ENCODE measurements at places on chromosomes 6 and 20. TPM values are rescaled to one million over a fixed set of nuclear protein-coding genes. Genes with fewer than 3 reads are reported as not detected.

- no peaks in the 10 kb centered on the region for H3K27me3 ChIP-seq
- H3K4me1 ChIP-seq: no peaks in the 10 kb centered on the region
- H3K27ac ChIP-seq: no peak overlapping the region
These were observed 81.1 kb downstream of the TTLL2 start for GRCh38 chr6:167405778-167406532.

The CALHM4 gene
- total RNA-seq: 0.72 TPM

- no peak overlapping the region for H3K4me3 ChIP-seq
- no peaks in the 10 kb centered on the region for H3K27me3 ChIP-seq
- no peak overlapping the region for H3K27ac ChIP-seq
- DNase-seq: no peak
These were observed 208.2 kb upstream of the ZNF217 start for GRCh38 chr20:53801609-53802370.

DNA sequence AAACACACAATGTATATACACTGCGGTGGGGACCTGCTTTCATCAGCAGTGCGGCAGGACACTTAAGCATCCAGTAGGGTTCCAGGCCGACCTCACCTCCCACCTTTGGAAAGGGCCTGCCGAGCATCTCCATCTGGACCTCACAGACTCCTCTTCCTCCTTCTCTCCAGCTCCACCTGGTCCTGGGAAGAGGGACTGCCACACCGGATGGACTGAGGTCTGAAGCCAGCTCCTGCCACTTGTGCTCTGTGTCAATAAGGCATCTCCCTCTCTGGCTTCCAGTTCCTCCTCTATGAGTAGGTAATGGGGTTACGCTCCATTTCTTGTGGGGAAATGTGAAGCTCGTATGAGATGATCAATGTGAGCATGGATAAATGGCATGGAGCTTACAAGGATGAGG, 19.1 kb upstream of the NNAT start:
- H3K4me3 ChIP-seq: no peak overlapping the region
- no peaks in the 10 kb centered on the region for H3K4me1 ChIP-seq
- no peak overlapping the region for H3K27ac ChIP-seq
- H3K27me3 ChIP-seq: no peaks in the 10 kb centered on the region

The UST gene
- 0.81 TPM for total RNA-seq

DNA sequence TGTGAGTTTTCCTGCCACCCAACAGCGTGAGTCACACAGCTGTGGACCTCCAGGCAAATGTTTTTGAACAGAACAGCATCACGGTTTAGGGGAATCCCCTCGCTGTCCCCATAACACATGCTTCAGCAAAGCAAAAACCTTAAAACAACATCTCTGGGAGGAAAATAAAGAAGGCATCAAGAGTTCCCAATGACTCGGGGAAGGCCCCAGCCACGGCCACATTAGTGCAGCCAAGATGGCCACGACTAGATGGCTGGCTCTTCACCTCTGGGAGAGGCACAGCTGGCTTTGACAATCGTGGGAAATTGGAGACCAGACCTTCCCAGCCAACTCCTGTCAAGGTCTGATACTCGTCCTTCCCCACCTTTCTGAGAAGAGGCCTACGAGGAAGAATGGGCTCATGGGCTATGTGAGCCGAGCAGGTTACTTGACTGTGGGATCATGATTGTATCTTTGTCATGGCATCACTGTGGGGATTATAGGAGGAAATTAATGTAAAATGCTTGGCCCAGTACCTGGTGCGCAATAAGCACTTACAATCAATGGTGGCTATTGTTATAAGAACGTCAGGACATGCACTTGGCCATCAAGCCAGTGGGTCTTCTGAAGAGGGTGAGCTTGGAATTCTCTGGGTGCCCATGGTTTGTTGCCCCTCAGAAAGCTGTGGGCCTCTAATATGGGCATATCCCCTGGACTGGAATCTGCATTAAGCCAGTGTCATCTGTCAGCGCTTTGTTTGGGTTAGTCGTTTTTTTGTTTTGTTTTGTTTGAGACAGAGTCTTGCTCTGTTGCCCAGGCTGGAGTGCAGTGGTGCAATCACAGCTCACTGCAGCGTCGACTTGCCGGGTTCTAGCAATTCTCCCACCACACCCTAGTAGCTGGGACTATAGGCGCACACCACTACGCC, 43.6 kb downstream of the FGD2 start:
- peak; percentile 39 for DNase-seq
- no peaks in the 10 kb centered on the region for H3K27me3 ChIP-seq
- H3K27ac ChIP-seq: no peak overlapping the region
- H3K4me3 ChIP-seq: no peak overlapping the region
- H3K36me3 ChIP-seq: no peaks in the 10 kb centered on the region

DNA sequence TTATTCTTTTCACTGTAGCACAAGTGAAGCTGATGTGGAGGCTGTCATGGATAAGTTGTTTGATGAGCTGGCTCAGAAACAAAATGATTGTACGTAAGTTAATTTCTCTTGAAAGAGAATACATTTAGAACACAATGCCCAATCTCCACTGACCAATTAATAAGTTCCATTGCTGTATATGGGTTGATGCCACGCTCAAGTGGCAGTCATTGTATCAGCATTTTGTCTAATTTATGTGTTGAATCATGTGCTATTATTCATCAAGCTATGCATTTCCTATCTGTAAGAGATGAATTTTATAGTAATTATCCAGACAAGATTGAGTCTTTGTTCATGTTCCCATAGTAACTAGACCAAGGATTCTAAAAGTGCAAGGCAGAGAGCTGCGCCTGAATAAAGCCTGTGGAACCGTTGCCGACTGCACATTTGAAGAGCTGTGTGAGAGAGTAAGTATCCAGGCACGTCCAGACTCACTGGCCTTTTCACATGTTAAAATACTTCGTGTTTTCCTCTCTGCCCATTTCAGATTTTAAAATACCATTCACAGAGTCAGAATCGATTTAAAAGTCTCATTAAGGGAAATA, 83.8 kb upstream of the FOXO3 start:
- no peak overlapping the region for H3K4me3 ChIP-seq
- H3K27me3 ChIP-seq: no peaks in the 10 kb centered on the region
- no peaks in the 10 kb centered on the region for H3K4me1 ChIP-seq
- H3K27ac ChIP-seq: no peak overlapping the region
- no peak for DNase-seq
- H3K36me3 ChIP-seq: no peaks in the 10 kb centered on the region

The RBM12 gene
- total RNA-seq: 105 TPM
